ENCODE measurements at places on chromosomes 7 and 10. TPM values are rescaled to one million over a fixed set of nuclear protein-coding genes. Genes with fewer than 3 reads are reported as not detected.
A peak's percentile ranks its signal among the peaks of the same experiment; 100 is the strongest.

DNA sequence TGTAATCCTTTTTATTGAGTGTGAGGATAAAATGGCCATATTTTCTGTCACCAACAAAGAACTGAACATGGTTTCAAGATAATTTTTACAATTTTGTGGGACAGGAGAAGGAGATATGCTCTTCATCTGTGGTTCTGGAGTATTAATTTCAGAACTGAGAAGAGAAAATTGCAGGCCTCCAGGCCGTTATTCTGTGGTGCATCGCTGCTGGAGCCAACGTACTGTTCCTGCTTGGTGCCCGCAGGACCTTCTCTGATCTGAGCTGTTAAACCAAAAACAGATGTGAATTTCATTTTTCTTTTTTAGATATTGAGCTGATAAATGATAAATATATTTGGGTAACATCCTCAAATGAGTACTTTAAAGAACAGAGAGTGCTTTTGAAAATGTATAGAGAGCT is 63.9 kb downstream of the IKZF1 start:
- no peak for DNase-seq

- DNase-seq = no peak
Observed at GRCh38 chr10:24202181-24202570, 6.8 kb upstream of the KIAA1217 start.

Gene TLX1
- total RNA-seq = not detected

Gene CTNNA3
- total RNA-seq = 0.19 TPM

Gene MYH16
- total RNA-seq = not detected

DNA sequence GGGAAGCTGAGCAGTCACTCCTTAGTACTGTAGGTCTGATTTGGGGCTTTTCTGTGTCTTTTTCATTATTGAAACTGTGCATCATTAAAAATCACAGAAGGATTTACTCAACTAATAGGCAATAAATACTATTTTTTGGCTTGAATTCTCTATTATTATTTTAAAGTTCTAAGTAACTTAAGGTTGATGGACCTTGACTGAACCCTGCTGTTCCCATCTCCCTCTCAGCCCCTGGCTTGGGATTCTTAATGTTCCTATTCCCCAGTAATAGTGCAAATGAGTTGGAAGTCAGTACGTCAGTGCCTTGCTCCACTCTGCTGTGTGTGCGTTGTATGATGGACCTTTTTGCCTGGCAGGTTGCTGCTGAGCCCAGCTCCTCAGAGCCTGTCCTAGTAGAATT is 166.3 kb downstream of the SND1 start:
- DNase-seq = no peak

GRCh38 chr10:63929831-63930467 is 408.7 kb downstream of the REEP3 start:
- DNase-seq = peak; percentile 9

DNA sequence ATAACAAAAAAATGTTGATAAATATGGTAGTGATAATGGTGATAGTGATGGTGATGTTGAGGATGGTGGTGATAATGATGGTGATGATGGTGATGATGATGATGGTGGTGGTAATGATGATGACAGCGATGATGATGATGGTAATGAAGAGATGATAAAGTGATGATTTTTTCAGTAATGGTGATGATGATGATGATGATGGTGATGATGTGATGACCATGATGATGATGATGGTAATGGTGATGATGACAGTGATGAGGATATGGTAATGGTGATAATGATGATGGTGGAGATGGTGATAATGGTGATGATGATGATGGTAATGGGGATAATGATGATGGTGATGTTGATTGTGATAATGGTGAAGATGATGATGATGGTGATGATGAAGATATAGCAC is 321.6 kb downstream of the TNS3 start:
- no peak for DNase-seq

Gene KIFBP
- 65.1 TPM for total RNA-seq

GRCh38 chr10:35011771-35012191 is 78.4 kb downstream of the CUL2 start:
- peak; percentile 24 for DNase-seq

Gene CLRN3
- not detected for total RNA-seq

- peak; percentile 86 for DNase-seq
Observed at GRCh38 chr10:122565766-122566206, 5.2 kb downstream of the DMBT1 start.

Gene CYP26A1
- total RNA-seq = 0.11 TPM

GRCh38 chr10:30789806-30790205 is 160.3 kb upstream of the LYZL2 start:
- no peak for DNase-seq

DNA sequence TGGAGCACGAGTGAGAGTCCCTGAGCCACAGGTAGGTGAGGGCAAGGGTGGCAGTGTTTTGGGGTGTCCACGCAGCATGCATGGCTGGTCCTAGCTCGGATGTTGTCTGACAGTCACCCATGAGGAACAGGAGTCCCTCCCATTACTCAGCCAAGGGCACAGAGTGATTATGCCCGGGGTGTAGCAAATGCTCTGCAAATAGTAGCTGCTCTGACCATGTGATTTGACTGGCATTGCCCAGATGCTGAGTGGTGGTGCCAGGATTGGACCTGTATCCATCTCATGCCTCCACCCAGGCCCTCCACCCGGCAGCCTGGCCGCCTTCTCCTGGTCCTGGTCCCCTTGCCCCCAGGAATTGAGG is 150.8 kb downstream of the GRK5 start:
- no peak for DNase-seq

DNA sequence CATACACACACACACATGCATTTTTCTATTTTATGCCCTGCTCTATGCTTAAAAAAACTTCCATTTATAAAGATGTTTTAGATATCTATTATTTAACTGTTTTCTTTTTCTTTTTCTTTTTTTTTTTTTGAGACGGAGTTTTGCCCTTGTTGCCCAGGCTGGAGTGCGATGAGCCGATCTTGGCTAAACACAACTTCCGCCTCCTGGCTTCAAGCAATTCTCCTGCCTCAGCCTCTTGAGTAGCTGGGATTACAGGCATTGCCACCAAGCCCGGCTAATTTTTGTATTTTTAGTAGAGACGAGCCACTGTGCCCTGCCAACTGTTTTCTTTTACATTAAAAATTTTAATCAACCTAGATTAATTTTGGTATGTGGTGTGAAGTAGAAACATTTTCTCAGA is 45.6 kb upstream of the PURB start:
- no peak for DNase-seq

Gene CHCHD3
- total RNA-seq = 113 TPM

DNA sequence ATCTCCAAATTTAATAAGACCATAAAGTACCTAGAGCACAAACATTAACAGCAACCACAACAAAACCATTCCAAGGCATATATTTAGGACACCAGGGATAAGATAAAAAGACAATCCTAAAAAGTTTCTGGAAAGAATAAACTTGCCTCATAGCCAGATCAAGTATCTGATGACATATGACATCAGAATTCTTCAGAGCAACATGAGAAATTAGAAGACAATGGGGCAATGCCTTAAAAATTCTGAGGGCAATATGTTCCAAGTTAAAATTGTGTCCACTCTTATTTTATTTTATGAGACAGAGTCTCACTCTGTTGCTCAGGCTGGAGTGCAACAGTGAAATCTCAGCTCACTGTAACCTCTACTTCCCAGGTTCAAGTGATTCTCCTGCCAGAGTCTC is 2.8 kb downstream of the EFCAB10 start:
- peak; percentile 43 for DNase-seq

DNA sequence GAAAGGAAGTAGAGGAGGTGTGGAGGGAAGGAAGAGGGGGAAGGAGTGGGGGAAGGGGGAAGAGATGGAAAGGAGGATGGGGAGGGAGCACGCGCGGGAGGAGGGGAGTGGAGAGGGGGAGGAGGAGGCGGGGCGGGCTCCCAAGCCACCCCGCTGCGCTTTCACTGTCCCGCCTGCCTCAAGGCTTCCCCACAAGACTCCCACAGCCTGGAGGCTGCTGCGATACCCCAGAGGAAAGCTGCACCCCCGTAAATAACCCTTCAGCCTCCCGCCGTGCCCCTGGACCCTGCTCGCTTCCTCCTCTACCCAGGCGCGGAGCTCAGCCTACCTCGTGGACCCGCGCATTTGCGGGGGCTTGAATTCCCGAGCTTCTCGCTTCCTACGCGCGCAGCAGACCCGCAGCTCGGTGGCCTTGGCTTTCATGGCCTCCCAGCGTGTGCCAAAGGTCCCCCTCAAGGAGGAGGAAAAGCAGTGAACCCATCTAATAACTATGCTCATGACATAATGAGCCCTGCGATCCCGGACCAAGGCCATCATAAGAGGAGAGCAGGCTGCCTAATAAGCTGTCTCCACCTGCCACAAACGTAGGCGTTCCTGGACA is at the start of gene C10orf67:
TSS of gene C10orf67 (minus strand) at position 557 of the 601 bp plus-strand sequence. CDS start at position 534, 23 bp downstream.
- no peak for DNase-seq

- DNase-seq = no peak
Observed at GRCh38 chr7:45591101-45591906, 17.1 kb downstream of the ADCY1 start.
